ENCODE measurements at places on chromosomes 6 and 20.

GRCh38 chr20:41278936-41279335 is 38.6 kb downstream of the ZHX3 start:
- DNase-seq = no peak

DNA sequence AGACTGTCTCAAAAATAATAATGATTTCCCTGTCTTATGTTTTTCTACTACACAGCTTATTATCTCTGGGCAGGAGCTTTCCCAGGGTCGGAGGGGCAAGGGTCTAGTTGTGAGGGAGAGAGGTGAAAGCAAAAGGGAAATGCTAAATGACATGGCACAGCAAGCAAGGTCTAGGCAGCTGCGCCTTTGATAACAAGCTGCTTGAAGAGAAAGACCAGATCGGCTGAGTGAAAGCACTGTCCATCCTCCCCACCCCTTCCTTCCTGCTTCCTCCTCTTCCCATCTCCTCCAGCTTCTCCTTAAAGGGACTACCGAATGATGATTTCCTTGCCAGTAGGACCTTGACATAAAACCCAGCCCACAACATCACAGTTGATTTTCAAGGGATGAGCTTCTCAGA is 158.1 kb upstream of the AKAP12 start:
- no peak for DNase-seq

- no peak for DNase-seq
Observed at GRCh38 chr6:149988550-149989346, 25.0 kb downstream of the ULBP1 start.

GRCh38 chr6:44257025-44257752 is at the start of gene SLC35B2:
Gene SLC35B2 (minus strand): TSS chr6:44257528. CDS start chr6:44257410, 118 bp downstream.
- DNase-seq = peak; percentile 54

- no peak for DNase-seq
Observed at GRCh38 chr20:54668271-54669039, 193.1 kb downstream of the DOK5 start.

- no peak for DNase-seq
Observed at GRCh38 chr6:26311385-26312095, 53.5 kb upstream of the BTN3A2 start.

Measured in activated T-helper 1 cell treated with anti-CD3 and anti-CD28 coated beads, Interleukin-2, amount 50 U/mL, for 16 hours (primary cell).